ENCODE measurements at places on chromosomes 7 and 10.

DNA sequence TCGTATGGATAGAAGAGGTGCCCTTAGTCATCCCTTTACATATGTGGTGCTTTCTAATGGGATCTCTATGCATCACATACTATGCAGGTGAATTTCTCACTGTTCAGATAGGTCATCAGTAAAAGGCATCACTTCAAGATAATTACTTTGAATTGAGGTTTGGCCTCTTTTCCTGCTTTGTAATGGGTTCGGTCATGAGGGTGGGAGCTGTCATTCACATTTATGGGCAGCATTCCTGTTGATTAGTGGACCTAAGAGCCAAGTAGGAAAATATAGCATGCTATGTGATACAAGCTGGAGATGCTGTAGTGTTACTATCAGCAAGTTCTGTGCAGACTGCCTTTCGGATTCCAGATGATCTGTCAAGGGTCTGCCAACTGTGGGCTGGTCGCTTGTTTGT is 156.3 kb downstream of the LCOR start:
- peaks cover 15% of the 10 kb centered on the region for H3K4me1 ChIP-seq
- no peak for DNase-seq
- no peaks in the 10 kb centered on the region for H3K36me3 ChIP-seq
- H3K27ac ChIP-seq: peak overlapping the region; percentile 33
- no peak overlapping the region for H3K4me3 ChIP-seq

- H3K27ac ChIP-seq: no peak overlapping the region
- DNase-seq: no peak
- H3K36me3 ChIP-seq: peaks cover 25% of the 10 kb centered on the region
- H3K27me3 ChIP-seq: no peaks in the 10 kb centered on the region
These were observed 546.9 kb downstream of the KCNMA1 start for GRCh38 chr10:77090381-77091356.

DNA sequence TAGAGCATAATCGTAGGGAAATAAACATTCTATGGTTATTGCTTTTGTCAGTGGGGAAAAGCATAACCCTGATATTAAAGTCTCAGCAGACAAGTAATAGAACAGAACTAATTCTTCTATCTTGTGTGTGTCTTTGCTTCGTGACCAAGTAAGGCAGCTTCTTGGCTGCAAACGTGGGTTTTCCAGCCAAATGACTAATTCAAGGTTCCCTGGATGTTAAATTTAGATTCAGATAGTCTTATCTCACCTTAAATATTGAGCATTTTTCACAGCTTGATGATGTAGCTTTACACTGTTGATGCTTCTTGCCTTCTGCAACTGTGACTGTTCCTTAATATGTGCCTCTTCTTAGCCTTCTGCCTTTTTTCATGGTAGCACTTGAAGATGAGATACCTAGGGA is 113.0 kb downstream of the EXOC4 start:
- DNase-seq: no peak
- no peaks in the 10 kb centered on the region for H3K27me3 ChIP-seq
- H3K4me3 ChIP-seq: no peak overlapping the region
- H3K4me1 ChIP-seq: no peaks in the 10 kb centered on the region
- H3K27ac ChIP-seq: peak overlapping the region; percentile 7
- H3K36me3 ChIP-seq: no peaks in the 10 kb centered on the region

DNA sequence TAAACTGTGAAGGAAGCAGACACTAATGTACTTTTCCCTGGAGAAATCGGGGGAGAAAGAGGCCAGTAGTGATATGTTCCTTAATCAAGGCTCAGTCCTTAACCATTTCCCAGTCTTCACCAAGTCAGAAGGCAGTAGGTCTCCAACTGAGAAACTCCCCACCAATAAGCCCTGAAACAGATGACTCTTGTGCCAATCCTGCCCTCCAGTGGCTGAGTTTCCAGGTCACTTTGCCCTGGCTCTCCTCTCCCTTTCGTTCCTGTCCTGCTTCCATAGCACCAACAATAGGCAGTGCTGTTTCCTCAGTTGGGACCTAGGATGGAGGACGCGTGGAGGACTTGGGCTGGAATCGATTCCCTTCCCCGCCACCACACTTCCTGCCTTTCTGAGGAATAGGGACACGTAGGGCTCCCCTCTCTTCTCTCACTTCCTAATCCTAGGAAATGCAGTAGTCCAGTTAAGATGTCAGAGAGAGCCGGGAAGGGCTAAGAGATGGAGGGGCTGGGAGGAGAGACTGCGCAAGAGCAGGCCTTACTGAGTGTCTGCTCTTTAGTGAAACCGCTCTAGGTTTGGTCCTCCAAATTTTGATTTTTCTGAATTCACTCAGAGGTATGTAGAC is 23.4 kb downstream of the ATOH7 start:
- no peak overlapping the region for H3K4me3 ChIP-seq
- no peaks in the 10 kb centered on the region for H3K36me3 ChIP-seq
- H3K27me3 ChIP-seq: no peaks in the 10 kb centered on the region
- no peak overlapping the region for H3K27ac ChIP-seq

- H3K27ac ChIP-seq: peak overlapping the region; percentile 90
- peak overlapping the region; percentile 86 for H3K4me3 ChIP-seq
- peak; percentile 91 for DNase-seq
- H3K36me3 ChIP-seq: no peaks in the 10 kb centered on the region
- no peaks in the 10 kb centered on the region for H3K27me3 ChIP-seq
- H3K4me1 ChIP-seq: peaks cover 12% of the 10 kb centered on the region
These were observed 4.4 kb downstream of the IFIT3 start for GRCh38 chr10:89332123-89332633.

- no peaks in the 10 kb centered on the region for H3K4me1 ChIP-seq
- no peaks in the 10 kb centered on the region for H3K27me3 ChIP-seq
- DNase-seq: no peak
- H3K4me3 ChIP-seq: no peak overlapping the region
- no peaks in the 10 kb centered on the region for H3K36me3 ChIP-seq
These were observed 420.4 kb upstream of the SEMA3A start for GRCh38 chr7:84614821-84615501.

- H3K36me3 ChIP-seq: no peaks in the 10 kb centered on the region
- no peak overlapping the region for H3K4me3 ChIP-seq
- no peaks in the 10 kb centered on the region for H3K4me1 ChIP-seq
- DNase-seq: peak; percentile 44
These were observed 546.4 kb downstream of the TNS3 start for GRCh38 chr7:47035522-47035921.

DNA sequence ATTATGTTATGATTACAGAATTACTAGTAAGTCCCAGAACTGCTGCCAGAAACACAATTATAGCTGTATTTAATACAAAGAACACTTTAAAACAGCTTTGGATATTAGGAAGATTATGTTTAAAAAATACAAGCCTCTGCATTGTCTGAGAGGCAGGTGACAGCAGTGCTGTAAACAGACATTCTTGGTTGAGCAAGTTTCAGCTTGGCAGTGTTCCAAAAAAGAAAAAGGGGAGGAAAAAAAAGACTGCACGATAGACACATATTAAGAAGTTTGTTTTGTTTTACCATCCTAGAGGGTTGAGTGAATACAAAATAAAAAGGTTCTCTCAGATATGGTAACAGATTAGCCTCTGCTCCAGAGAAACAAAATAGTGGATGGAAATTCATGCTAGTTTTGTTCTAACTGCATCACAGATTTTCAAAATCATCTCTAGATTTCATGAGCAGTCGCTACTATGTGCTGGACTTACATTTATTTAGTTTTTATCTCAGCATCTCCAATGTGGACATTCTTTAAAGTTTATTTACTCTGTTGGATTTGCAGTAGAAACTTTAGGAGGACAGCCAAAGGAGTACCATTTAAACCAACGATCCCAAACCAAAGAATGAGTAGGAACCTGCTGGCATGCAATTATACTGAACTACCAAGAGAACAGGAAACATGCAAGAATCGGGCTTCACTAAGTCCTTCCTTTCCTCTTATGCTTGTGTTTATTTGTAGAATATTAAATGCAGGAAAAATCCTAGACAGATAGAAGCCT is 9.0 kb downstream of the FAM204A start:
- H3K27me3 ChIP-seq: no peaks in the 10 kb centered on the region
- H3K4me1 ChIP-seq: no peaks in the 10 kb centered on the region
- peaks cover 91% of the 10 kb centered on the region for H3K36me3 ChIP-seq
- peak; percentile 36 for DNase-seq

- peaks cover 8% of the 10 kb centered on the region for H3K4me1 ChIP-seq
- H3K27me3 ChIP-seq: peaks cover 4% of the 10 kb centered on the region
- peak; percentile 14 for DNase-seq
- H3K27ac ChIP-seq: no peak overlapping the region
- no peaks in the 10 kb centered on the region for H3K36me3 ChIP-seq
- no peak overlapping the region for H3K4me3 ChIP-seq
These were observed 17.0 kb downstream of the IL15RA start for GRCh38 chr10:5960070-5960972.

DNA sequence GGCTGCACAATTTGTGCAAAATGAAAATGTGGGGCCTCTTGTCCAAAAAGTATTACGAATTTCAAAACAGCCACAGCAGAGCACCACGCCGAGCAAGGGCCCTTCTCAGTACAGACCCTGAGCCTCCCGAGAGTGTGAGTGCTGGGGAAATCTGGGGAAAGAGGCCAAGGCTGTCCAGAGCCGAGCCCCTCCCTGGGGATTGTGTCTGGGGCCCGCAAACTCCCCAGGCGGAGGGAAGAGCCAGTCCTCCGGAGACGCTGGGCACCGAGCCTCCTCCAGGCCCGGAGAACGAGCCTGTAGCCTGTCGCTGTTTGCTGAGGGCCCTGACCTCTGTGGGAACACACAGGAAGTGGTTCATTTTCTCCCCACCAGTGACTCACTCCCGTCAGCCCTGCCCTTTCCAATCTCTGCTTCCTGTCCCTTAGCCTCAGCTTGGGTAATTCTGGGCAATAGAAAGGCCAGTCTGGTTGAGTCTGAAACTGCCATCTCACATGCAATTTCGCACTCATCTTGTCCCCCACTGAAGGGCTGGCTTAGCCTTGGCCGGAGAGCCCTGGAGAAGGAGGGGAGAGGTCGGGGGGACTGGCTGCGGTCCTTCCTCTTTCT is 19.5 kb upstream of the GNA12 start:
- H3K27me3 ChIP-seq: no peaks in the 10 kb centered on the region
- peaks cover 23% of the 10 kb centered on the region for H3K4me1 ChIP-seq
- no peaks in the 10 kb centered on the region for H3K36me3 ChIP-seq
- peak overlapping the region; percentile 96 for H3K27ac ChIP-seq

DNA sequence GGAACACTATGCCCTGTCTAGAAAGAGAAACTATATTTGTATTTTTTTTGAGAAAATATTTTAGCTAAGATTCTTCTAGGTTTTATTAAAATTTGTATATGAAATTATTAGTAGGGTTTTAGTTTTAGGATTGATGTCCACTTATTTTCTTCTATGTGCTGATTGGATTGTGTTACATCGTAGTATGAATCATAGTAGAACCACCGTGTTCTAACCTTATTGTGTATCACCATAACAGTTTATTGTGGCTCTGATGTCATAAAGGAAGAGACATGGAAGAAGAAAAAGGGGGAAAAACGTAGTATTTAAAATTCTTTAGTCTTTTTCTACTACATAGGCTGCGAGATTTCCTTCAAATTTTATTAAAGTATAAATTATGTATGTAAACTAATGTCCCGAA is 1.9 kb downstream of the AGBL3 start:
- peaks cover 12% of the 10 kb centered on the region for H3K36me3 ChIP-seq
- no peak overlapping the region for H3K27ac ChIP-seq
- H3K27me3 ChIP-seq: no peaks in the 10 kb centered on the region
- peaks cover 2% of the 10 kb centered on the region for H3K4me1 ChIP-seq

- peaks cover 40% of the 10 kb centered on the region for H3K36me3 ChIP-seq
- peak; percentile 50 for DNase-seq
- no peaks in the 10 kb centered on the region for H3K27me3 ChIP-seq
- H3K27ac ChIP-seq: no peak overlapping the region
- peaks cover 4% of the 10 kb centered on the region for H3K4me1 ChIP-seq
These were observed 83.7 kb upstream of the EFCAB10 start for GRCh38 chr7:105664816-105665525.

- no peak overlapping the region for H3K27ac ChIP-seq
- H3K27me3 ChIP-seq: no peaks in the 10 kb centered on the region
These were observed 31.0 kb upstream of the CAV2 start for GRCh38 chr7:116468534-116468933.

DNA sequence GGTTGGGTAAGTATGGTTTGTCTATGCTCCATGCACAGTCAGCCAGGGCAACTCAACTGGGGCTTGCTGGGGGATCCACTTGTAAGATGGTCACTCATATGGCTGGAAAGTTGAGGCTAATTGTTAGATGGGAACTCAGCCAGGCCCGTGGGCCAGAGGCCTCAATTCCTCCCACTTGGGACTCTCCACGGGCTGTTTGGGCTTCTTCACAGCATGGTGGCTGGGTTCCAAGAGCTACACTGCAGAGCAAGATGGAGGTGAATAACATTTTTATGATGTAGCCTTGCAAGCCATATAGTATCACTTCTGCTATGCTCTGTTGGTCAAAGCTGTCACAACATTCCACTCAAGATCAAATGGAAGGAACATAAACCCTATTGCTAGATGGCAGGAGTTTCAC is 39.2 kb downstream of the ELMO1 start:
- H3K36me3 ChIP-seq: no peaks in the 10 kb centered on the region
- no peaks in the 10 kb centered on the region for H3K4me1 ChIP-seq
- H3K27ac ChIP-seq: no peak overlapping the region
- no peak overlapping the region for H3K4me3 ChIP-seq
- DNase-seq: no peak
- no peaks in the 10 kb centered on the region for H3K27me3 ChIP-seq

DNA sequence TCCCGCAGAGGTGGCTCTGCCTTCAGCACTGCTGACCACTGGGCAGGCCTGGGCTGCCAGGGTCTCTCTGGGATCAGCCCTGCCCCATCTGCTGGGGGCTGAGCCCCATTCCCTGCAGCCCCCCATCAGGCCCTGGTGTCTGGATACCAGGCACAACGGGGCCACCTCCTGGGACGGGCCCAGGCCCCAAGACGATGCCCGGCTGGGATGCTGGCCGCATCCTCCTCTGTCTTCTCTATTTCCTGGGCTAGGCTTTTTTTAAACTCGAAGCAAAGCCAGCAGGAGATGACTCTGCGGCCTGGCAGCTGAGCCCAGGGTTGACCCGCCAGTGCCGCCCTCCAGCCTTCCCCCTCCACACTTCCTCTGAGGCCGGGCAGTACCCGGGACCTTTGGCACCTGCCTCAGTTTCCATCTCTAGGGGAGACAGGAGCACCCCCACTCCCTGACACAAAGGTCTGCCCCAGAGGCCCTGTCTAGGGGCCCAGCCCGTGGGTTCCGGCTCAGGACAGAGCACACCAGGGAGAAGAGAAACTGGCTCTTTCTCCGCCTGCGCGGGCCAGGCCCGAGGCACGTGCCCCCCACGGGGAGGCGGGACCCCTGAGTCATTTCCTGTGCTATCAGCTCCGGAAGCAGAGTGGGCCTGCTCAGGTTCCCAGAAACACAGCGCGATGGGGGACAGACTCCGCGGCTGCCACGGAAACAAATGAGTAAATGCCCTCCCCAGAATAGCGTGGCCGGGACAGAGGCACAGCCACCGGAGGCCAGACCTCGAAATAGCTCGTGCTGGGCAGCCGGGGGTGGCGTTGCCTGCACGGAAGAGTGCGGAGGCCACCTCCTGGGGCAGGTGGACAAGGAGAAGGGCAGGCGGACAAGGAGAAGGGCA is 84.6 kb upstream of the PDGFA start:
- DNase-seq: peak; percentile 95
- no peaks in the 10 kb centered on the region for H3K36me3 ChIP-seq
- no peaks in the 10 kb centered on the region for H3K27me3 ChIP-seq
- peak overlapping the region; percentile 26 for H3K4me3 ChIP-seq

DNA sequence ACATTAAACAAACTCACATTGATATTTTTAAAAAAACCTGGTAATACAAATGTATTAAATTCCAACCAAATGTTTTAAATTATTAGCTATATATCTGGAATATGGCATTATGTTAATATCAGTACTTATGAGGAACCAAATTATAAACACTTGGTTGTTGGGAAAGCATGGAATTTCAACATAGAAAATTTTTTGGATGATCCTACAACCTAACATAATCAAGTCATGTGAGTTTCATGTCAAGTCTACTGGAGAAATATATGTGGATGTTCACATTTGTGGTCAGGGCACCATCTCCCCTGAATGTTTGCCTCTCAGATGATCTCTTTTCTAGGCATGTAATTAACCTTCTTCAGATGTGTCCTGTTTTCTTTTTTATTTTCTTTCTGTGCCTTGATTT is 5.2 kb upstream of the POT1 start:
- H3K4me1 ChIP-seq: no peaks in the 10 kb centered on the region
- H3K4me3 ChIP-seq: no peak overlapping the region
- H3K36me3 ChIP-seq: no peaks in the 10 kb centered on the region

All from mesenchymal stem cell (in vitro differentiated cells and primary cell).